ENCODE measurements at places on chromosomes 1 and 21. TPM values are rescaled to one million over a fixed set of nuclear protein-coding genes. Genes with fewer than 3 reads are reported as not detected.

The SPAG17 gene
- 6.3 TPM for total RNA-seq

The NPR1 gene
- total RNA-seq = 61.4 TPM

The OR2L3 gene
- not detected for total RNA-seq

The TNNI3K gene
- 0.99 TPM for total RNA-seq

The DRAM2 gene
- 53.8 TPM for total RNA-seq

The MYOM3 gene
- 142 TPM for total RNA-seq

The RTCA gene
- 22.9 TPM for total RNA-seq

The OR2L5 gene
- not detected for total RNA-seq

The HIVEP3 gene
- total RNA-seq = 6.1 TPM

The DDAH1 gene
- total RNA-seq = 80.4 TPM

The SPATA17 gene
- 10.7 TPM for total RNA-seq

The TRPM2 gene
- total RNA-seq = 3.2 TPM

The HCRTR1 gene
- 0.35 TPM for total RNA-seq

The TNFRSF1B gene
- 25.0 TPM for total RNA-seq

The AQP10 gene
- total RNA-seq = 0.12 TPM

The KRTAP21-2 gene
- total RNA-seq = not detected

The RAB4A gene
- 29.5 TPM for total RNA-seq
